IMR-90 (cell line): ENCODE measurements at places on chromosomes 7 and 10. TPM values are rescaled to one million over a fixed set of nuclear protein-coding genes. Genes with fewer than 3 reads are reported as not detected.

GRCh38 chr7:69698109-69698825 lies 100.0 kb downstream of the AUTS2 start:
- H3K36me3 ChIP-seq, result no peaks in the 10 kb centered on the region
- no peaks in the 10 kb centered on the region for H3K4me1 ChIP-seq
- H3K27me3 ChIP-seq, result no peaks in the 10 kb centered on the region
- no peak overlapping the region for H3K4me3 ChIP-seq
- H3K27ac ChIP-seq, result no peak overlapping the region
- no peak for DNase-seq

DNA sequence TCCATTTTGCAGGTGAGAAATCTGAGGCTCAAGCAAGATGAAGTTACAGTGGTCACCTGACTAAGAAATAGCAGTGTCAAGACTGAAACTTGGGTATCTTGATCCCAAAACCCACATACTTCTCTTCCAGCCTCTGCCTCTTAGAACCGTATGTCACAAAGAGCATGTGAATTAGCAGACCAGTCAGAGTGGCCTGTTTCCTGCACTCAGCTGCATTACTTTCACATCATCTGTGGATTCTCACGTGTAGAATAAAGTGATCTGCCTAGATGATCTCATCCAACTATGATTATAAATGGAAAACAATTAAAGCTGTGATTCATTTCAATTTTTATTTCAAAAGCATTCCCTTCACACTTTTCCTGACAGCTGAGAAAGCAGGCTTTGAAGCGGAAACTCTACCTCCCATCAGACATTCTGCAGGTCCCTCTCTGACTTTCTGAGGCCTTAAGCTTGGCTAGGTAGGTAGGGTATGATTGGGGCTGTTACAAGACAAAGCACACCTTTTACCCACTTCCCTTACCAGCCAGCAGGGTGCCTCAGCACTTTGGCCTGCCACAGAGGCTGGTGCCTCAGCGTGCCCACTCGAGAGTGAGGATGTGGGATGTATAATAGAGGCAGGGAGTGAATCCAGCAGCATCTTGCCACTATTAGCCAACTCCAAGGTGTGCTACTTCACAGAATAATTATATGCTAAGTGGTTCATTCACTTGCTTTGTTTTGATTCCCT lies 70.2 kb upstream of the PDE1C start:
- peaks cover 7% of the 10 kb centered on the region for H3K4me1 ChIP-seq
- DNase-seq, result no peak
- no peaks in the 10 kb centered on the region for H3K27me3 ChIP-seq
- no peak overlapping the region for H3K4me3 ChIP-seq

DNA sequence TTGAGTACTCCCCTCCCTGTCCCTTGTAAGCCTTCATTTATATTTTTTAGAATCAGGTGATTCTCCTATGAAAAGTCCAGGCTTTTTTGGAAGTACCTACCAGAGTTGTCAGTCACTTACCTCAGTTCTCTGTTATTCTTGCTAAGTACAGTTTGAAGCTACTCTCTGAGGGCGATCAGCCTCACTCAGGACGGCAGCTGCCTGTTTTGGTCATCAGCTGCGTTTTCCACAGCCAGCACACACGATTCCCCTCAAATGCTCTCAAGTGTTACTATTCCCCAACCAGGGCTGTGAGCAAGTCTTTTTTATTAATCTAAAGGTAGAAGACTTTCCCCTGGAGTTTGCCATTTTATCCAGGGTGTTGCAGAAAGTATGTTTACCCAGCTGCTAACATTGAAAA lies 328.6 kb downstream of the SUGCT start:
- H3K36me3 ChIP-seq, result no peaks in the 10 kb centered on the region
- no peak overlapping the region for H3K27ac ChIP-seq
- DNase-seq, result no peak
- no peaks in the 10 kb centered on the region for H3K27me3 ChIP-seq
- no peak overlapping the region for H3K4me3 ChIP-seq

DNA sequence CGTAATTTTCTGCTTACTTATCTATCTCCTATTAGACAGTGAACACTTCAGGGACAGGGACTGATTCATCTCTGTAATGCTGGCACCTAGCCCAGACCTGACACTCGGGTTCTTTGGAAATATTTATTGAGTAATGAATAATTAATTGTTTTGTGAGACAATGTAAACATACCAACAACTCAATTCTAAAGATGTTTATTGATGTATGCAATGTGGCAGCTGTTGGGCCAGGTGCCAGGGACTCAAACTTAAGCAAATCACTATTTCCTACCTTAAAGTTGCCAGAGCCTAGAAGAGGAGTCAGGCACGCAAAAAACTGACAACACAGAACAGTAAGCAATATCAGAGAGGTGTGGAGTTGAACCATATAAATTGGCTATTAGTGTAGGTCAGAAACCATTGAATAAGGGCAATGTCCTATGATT lies 63.6 kb upstream of the BMPER start:
- H3K36me3 ChIP-seq, result no peaks in the 10 kb centered on the region
- H3K4me3 ChIP-seq, result no peak overlapping the region
- no peak overlapping the region for H3K27ac ChIP-seq
- DNase-seq, result peak; percentile 25

VPS26A gene
- 12.9 and 18.7 TPM in 2 replicates for polyA plus RNA-seq

DNA sequence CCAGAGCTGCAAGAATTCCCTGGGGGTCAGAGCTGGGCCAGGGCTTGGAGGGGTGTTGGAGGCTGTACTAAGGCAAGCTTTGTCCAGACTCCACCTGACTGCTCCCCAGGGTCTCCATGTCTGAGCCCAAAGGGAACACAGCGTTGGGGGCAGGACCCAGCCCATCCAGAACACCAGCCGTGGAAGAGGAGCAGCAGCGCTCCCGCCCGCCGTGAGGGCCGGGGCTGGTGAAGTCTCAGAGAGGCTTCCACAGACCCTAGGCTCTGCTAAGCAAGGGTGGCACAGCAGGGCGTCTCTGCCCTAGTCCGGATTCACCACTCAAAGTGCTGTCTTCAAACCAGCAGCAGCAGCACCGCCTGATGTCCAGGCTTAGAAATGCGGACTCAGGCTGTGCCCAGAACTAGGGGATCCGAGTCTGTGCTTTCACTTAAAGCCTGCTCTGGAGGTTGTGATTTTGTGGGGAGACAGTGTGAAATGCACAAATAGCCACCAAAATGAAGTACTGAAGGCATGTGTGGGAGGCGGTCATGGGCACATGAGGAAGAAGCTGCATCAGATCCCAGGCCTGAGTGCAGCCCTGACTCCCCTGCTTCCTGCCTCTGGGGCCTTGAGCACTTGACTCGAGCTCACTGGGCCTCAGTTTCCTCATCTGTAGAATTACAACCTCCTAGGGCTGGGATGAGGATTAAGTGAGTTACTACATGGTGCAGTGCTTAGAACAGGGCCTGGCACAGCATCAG lies 16.6 kb upstream of the AQP1 start:
- no peaks in the 10 kb centered on the region for H3K36me3 ChIP-seq
- H3K27me3 ChIP-seq, result peaks cover 13% of the 10 kb centered on the region
- no peak for DNase-seq

SMKR1 gene
- 0.26 TPM in 1 of 2 replicates, not detected in the other for polyA plus RNA-seq
